ENCODE measurements at places on chromosomes 13 and 19. TPM values are rescaled to one million over a fixed set of nuclear protein-coding genes. Genes with fewer than 3 reads are reported as not detected.

CEACAM21 gene
- total RNA-seq, result not detected

CEACAM7 gene
- not detected for total RNA-seq

SEMA6B gene
- total RNA-seq, result 0.29 TPM

PAF1 gene
- total RNA-seq, result 29.3 TPM

ADAT3 gene
- 3.3 TPM for total RNA-seq

PTGER1 gene
- 0.72 TPM for total RNA-seq

- DNase-seq, result peak; percentile 31
These were observed 654 bp downstream of the CEP89 start for GRCh38 chr19:32971012-32971595.

- peak; percentile 86 for DNase-seq
These were observed 12.9 kb upstream of the RPS15 start for GRCh38 chr19:1425102-1425837.

DNA sequence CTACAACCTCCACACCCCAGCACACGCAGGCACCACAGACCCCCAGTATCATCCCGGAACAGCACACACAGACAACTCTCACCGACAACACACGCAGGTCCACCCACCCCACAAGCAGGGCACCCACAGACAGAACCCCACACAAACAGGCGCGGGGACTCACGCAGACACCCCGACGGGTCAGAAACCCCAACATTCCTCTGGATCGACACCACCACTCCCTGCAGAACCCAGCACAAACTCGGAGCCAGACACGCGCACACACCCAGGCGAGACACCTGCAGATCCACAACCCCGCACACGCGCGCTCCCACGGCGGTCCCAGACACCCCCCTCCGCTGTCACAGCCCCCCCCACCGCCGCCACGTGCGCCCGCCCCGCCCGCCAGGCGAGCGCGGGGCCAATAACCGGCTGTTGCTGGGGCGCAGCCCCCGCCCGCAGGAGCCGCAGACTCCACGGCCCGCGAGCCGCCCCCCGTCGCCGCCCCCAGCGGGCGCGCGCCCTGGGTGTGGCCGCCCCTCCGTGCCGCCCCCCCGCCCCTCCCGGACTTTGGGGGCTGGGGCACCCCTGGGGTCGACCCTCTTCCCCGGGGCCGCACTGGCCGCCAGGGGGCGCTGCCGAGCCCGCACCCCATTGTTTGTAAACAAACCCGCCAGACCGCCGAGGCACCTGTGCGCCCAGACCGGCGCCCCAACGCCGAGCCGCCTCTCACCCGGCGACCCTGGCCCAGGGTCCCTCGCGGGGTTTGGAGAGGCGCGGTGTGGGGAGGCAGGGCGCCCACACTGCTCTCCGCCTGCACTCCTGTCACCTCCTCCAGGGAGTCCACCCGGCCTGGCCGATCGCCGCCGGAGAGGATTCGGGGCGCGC lies 712 bp downstream of the BBC3 start:
- peak; percentile 95 for DNase-seq

GRCh38 chr19:2542341-2543069 lies 66.6 kb downstream of the GADD45B start:
- DNase-seq, result peak; percentile 76

DNA sequence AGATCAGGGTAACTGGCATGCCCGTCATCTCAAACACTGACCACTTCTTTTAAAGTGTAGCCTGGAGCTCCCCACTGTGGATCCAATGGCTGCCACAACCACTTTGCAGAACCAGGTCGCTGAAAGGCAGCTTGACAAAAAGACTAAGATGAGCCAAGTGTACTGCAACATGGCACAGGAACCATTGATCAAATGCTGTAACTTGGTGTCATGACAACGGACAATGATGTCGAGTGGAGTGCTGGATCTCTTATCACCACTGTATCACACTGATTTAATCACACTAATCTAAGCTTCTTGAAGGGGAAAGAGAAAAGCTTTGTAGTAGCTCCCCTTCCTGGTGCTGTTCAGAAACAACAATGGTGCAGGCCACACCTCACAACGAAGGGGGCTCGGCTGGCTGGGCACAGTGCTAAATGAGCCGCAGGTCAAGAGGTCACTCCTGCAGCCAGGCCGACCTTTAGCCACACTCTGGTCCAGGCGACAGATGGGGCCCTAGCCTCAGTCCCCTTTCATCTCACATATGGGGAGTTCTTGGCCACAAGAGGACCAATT lies 2.2 kb upstream of the TNFRSF19 start:
- DNase-seq, result no peak

DNA sequence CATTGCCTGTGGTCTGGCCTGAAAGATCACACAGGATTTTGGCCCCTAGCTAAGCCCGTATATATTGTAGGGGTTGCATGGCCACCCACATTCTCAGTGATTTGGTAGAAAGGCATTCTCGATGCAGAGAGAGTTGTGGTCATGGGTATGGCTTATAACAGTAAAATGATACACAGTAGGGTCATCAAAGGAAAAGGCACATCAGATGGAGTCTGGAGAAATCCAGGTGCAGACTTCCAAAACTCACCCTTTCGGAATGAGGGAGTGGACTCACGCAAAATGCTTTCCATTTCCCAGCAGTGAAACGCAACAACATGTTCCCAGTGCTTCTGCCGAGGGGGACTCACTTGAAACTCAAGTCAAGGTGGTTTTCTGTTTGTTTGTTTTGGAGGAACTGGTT lies 802.5 kb upstream of the SLITRK1 start:
- DNase-seq, result no peak

DNA sequence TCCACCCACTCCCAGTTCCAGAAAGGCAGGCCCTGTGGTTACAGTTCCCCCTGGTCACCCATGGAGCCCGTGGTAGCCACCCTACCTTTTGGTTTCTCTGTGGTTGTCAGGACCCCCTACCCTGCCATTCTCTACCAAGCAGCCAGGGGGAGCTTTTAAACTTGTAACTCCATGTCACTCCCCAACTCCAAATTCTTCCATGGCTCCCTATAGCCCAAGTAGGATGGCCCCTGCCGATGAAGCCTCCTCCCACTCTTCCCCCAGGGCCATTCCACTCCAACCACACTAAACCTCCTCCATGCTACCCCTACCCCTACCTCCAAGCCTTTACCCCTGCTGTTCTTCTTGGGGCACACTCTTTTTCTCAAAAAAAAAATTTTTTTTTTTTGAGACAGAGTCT lies 2.2 kb downstream of the S1PR2 start:
- DNase-seq, result no peak

DNA sequence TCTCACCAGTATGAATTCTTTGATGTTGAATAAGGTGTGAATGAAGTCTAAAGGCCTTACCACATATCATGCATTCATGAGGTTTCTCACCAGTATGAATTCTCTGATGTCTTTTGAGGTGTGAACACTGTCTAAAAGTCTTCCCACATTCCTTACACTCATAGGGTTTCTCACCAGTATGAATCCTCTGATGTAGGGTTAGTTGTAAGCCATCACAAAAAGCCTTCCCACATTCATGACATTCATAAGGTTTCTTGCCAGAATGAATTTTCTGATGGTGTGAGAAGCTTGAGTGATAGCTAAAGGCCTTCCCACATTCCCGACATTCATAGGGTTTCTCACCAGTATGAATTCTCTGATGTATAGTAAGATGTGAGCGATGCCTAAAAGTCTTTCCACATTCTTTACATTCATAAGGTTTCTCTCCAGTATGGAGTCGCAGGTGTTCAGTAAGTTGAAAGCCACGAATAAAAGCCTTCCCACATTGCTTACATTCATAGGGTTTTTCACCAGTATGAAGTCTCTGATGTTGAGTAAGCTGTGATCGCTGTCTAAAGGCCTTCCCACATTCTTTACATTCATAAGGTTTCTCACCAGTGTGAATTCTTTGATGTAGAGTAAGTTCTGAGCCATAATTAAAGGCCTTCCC lies 27.7 kb downstream of the ZNF461 start:
- no peak for DNase-seq

DNA sequence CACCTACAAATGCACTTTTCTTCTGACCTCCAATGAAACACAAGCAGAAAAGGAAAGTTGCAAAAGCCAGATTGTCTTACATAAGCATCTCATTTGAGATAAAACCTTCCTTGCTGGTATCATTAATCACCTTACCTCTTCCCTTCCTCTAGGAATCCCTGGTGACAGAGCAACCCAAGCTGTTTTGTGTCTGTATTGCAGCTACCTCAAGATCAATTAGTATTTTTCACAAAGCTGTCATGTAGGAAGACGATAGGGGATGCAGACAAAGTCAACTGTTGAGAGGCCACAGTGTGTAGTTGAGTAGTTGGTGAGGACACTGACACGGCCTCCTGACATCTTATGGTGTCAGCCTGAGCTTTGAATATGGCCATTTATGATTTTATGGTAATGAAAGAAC lies 339.1 kb upstream of the SLC10A2 start:
- no peak for DNase-seq

DNA sequence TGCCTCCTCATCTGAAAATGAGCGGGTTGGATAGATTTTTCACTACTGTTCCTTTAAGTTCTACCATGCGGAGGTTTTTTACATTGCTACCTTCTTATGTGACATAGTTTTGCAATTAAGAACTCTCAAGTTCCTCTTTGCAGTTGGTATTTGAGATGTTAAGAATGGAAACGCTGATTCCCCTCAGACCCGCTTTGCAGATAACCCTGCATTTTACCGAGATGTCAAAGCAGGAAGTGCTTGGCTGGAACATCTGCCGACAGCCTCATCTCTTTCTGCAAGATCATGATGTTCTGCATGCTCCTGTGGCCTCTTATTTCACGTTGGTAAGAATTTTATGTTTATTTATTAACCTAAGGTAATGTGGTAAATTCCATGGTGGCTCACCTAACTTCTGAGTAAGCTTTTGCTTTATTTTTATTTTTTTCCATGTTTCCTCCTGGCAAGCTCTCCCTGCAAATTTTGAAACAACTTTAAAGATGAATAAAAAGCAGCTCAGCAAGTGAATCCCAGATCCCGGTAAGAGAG lies 22.5 kb downstream of the PABPC3 start:
- no peak for DNase-seq

- no peak for DNase-seq
These were observed 63.3 kb downstream of the DHRS12 start for GRCh38 chr13:51740698-51741097.

DNA sequence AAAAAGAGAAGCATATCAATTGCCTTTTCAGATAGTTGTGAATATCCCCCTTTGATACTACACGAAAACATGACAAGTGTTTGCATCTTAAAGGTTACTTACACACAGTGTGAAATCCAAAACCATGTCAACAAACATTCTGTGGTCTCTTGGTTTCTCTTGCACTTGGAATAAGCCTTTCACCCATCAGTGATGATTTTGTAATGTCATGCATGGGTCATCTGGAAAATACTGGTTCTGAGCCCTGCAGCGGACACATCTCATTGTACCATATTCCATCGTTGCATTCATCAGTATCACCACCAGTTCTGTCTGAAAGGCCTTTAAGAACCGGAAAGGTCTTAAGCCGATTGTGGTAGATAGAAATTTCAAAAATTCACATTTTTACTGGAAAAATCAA lies 65.4 kb upstream of the SOX1 start:
- no peak for DNase-seq

GRCh38 chr13:98447881-98448641 lies 128.8 kb downstream of the STK24 start:
- DNase-seq, result peak; percentile 66

DNA sequence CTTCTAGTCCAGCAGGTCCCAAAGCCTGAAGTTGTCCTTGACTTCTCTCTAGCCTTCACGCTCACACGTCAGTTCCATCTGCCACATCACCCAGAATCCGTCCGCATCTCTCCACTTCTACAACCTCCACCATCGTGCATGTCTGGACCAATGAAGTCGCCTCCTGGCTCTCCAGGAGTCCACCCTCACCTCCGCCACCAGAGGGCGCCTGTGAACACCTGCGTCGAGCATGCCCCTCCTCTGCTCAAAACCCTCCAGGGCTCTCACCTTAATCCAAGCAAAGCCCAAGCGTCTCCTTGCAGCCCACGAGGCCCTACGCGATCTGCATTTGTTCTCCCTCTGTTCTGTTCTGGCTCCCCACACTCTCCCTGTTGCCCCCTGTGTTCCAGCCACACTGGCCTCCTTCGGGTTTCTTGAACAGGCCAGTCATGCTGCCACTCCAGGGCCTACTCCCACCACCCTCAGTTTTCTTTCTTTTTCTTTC lies 3.7 kb downstream of the USHBP1 start:
- peak; percentile 94 for DNase-seq

DNA sequence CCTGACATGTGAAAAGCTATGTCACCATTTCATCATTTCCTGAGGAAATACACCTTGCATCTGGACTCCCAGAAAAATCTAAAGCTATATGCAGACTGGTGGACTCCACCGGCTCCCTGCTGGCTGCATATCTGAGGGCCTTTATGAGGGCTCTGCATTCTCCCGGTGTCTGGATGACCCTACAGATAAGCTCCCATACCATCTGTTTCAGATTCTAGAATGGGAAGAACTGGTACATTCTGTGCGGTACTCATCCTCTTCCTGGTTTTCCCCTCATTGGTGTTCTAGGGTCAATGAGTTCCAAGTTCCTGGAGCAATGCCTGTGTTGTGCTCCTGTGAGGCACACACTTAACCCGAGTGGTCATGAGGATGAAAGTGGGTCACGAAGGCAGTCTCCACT lies 60.4 kb downstream of the COL4A1 start:
- DNase-seq, result no peak

GRCh38 chr19:8506402-8506957 lies 4.0 kb upstream of the PRAM1 start:
- no peak for DNase-seq
